ENCODE measurements at places on chromosomes 6 and 20.

DNA sequence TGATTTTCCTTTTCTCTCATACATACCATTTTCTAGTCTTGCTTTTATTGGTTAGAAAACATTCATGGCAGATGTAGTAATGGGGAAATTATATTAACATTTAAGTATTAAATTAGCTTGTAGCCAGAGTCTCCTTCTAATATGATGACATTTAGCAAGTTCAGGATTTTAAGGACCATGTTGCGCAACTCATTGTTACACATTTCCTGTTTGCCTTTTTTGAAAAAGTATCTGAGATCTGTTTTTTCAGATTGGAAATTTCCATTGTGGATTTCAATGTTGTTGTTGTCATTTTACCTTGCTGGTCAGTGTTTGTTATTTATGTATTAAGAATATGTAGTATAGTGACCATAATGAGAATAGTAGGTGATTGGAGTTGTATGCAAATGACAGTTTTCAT lies 38.7 kb downstream of the CDKAL1 start:
- peak; percentile 4 for DNase-seq

DNA sequence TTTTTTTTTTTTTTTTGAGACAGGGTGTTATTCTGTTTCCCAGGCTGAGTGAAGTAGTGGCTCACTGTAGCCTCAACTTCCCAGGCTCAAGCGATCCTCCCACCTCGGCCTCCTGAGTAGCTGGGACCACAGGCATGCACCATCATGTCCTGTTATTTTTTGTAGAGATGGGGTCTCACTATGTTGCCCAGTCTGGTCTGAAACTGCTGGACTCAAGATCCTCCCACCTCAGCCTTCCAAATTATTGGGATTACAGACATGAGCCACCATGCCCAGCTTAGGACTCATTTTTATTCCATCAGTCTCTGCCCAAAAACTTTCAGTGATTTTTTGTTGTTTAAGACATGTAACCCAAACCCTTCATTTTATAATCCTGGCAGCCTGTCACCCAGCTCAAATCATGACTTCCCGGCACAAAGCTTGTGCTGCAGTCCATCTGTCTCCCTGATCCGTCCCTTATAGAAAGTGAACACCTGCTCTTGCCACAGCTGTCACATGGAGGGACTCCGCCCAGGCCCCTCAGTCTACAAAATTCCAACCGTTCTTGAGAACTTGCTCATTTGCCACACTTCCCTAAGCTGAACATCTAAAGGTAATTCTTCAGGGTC lies 183.9 kb upstream of the JARID2 start:
- peak; percentile 43 for DNase-seq

DNA sequence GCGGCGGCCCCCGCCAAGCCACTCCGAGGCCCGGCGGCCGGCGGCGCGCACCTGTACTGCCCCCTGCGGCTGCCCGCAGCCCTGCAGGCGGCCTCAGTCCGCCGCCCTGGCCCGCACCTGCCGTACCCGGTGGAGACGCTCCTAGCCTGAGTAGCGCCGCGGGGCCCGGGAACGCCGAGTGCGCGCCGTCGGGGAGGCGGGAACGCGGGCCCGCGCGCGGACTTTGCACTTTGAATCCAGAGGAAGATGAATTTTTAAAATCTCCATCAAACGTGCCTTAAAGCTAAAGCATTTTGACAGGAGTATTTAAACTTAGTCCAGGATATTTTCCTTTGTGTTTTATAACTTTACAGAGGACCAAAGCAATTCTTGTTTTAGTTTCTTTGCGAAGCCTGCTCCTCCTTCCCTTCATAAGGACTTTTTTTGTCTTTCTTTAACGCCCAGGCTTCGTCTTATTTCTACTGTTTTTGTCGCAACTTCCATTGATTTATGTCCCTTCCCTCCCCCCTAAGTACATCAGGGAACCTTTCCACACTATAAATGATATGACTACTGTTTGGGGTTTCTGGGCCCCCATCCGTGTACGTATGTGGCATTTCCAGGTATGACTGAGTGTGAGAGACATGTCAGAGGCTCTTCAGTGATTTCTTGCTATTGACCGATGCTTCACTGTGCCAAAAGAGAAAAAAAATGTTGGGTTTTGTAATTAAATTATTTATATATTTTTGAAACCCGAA lies 2.0 kb downstream of the FOXQ1 start:
- DNase-seq: no peak

DNA sequence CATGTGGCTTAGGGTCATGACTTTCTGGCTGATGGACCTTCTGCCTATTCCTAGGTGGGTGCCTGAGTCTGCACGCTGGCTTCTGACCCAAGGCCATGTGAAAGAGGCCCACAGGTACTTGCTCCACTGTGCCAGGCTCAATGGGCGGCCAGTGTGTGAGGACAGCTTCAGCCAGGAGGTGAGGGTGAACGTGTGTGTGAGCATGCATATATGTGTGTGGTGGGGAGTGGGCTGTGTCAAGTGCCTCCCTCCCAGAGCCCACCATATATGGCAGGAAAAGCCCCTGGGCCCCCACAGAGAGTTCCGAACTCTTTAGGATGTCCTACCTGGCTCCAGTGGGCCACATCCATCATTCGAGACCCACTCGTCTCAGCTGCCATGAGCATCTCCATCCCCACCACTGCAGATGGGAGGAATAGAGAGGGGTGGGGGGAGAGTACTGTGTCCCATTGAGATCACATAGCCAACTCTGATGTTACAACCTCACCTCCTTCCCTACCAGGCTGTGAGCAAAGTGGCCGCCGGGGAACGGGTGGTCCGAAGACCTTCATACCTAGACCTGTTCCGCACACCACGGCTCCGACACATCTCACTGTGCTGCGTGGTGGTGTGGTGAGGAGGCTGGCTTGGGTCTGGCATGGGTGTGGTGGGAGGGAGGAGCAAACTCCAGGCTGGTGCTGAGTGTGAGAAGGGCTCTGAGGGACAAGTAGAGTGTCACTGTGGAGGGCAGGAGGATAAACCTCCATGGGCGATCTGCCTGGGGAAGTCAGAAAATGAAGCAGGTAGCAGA lies 3.2 kb downstream of the SLC22A7 start:
- DNase-seq: no peak

GRCh38 chr6:167247814-167248595 lies 43.1 kb upstream of the UNC93A start:
- no peak for DNase-seq

DNA sequence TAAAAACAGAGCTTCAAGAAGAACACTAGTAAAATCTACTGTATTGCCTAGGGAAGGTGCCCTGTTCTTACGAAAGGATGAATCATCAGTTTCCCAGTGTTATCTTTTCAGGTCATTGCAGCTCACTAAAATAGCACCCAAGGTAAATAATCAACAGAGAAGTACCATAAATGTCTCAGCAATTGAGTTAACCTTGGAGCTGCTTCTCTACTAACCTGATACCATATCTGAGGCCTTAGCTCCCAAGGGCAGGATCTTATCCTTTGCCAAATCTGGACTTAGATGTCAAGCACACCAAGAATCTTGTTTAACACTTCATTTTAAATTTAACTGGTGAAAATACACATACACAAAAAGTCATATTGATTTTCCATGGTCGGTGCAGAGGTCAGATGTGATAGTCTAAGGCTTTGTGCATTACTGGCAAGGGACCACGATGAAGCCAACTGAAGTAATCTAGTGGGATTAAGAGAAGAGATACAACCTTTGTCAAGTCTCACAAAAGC lies 81.5 kb downstream of the EDN1 start:
- DNase-seq: no peak

DNA sequence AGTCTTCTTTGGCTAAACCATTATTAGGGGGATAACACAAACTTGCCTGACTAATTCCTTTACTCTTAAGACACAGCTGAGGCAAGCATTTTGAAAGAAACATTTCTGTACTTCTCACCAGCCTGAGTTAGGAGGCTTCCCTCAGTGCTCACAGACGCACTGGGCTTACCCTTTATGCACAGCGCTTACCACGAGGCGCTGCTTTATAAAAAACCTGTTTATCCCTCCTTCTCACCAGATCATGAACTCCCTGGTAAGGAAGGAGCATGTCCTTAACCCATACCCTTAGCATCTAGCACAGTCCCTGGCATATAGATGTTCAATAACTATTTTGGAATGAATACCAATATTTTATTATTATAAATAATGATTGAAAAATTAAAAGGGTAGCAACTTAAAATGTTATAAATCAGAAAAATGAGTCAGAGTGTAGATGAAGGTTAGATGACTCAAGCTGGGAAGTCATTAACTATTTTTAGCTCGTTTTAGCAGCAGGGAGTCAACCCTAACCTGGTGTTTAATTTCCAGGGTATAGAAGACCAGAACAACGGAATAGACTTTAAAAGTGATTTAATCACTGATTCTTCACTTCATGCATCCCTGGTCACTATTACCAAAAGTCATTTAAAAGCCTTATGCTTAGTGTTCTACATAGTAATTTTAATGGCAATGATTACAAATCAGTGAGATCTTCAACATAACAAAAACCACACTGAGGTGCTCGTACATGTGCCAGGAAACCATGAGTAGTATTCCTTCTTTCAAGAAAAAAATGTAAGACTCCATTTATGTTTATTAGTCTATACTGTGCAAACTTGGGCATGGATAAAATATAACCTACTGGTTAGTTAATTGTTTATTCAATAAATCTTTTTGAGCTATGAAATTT lies 4.1 kb upstream of the TPD52L1 start:
- peak; percentile 22 for DNase-seq

- peak; percentile 27 for DNase-seq
These were observed 64.9 kb upstream of the RREB1 start for GRCh38 chr6:7042654-7043545.

DNA sequence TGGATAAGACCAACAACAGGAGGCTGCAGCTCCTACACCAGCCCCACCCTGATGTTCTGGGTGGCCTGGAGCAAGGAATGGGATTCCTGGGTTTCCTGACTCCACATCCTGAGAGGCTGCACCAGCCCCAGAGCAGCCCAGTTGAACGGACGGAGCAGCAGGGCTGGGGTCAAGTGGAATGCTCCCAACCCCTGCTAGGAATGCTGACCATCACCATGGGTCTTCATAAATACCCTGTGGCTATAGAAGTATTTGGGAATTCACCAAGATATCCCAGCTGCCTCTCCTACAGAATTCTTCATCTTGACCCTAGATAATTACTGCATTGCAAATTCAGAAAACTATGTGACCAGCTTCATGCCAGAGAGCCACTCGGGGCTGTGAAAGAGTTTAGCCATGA lies 180.3 kb downstream of the THBS2 start:
- no peak for DNase-seq

- no peak for DNase-seq
These were observed 8.7 kb upstream of the HUS1B start for GRCh38 chr6:665403-666267.

GRCh38 chr6:17336425-17336824 lies 55.3 kb downstream of the RBM24 start:
- DNase-seq: no peak

Measured in gastrocnemius medialis (tissue), 4 donors.